Stimulated activated CD8-positive, alpha-beta memory T cell treated with anti-CD3 and anti-CD28 coated beads, Interleukin-4, amount 100 ng/mL, for 1 hour (primary cell): ENCODE measurements at places on chromosomes 5 and 9.

DNA sequence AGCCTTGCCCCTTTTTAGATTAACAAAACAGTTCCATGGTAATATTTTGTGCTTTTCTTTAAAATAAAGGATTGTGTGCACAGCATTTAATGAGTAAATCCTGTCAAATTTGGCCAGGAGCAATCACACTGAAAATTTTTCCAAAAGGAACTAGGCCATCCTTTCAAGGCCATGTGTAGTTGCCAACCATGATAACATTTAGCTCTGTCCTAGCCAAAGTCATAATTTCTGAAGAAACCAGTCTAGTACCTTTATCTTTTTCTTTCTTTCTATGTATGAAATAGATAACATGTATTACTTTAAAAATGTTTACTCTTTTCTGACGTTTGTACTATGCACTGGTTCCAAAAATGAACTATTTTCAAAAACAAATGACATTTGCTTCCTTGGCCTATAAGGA, 143.7 kb downstream of the PBX3 start:
- no peak for DNase-seq

DNA sequence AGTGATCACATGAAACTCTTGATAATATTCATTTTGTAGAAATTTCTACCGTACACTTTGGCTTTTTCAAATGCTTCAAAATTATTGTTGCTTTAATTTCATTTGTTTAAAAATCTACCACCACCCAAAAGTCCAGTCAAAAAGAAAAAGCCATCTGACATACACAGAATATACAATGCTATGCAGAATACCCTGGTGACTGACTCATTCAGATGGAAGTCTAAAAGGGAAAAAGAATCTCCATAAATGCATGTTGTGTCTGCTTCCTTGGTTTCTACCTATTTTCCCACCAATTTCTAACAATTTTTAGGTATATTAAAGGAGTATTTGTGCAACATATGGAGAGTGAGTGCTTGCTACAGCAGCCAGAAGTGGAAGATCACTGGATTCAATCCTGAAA, 9.3 kb upstream of the RAPGEF6 start:
- DNase-seq = no peak

DNA sequence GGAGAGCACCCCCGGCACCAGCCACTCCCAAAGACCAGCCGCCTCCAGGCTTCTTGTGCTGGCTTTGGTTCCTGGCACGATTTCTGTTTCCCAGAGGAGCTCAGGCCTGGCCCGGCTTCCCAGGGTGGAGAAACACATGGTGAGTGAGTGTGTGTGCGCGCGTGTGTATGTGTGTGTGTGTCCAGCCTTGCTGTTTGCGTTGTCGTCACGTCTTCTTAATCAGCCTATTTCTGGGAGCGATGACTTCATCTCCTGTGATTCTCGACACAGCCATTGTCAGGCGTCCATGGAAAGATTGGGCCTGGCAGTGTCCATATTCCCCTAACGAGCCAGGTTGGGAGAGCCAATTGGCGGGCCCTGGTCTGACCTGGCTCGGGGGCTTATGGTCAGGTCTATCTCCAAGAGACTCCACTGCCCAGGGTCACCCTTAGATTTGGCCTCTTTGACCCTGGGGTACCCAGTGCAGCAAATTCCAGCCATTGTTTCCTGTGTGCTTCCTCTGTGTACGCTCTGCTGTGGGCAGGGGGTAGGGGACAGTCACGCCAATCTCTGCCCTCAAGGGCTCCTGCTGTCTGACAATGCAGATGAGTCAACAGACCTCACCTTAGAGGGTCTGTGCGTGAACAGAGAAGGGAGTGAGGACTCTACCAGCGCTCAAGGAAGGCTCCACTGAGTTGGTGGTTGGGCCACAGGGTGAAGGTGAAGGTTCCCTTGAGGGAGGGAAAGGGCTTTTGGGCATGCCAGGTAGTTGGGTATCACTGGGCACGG, 73.8 kb downstream of the DAB2IP start:
- no peak for DNase-seq

GRCh38 chr5:10984021-10984715, 223.1 kb upstream of the DAP start:
- no peak for DNase-seq

DNA sequence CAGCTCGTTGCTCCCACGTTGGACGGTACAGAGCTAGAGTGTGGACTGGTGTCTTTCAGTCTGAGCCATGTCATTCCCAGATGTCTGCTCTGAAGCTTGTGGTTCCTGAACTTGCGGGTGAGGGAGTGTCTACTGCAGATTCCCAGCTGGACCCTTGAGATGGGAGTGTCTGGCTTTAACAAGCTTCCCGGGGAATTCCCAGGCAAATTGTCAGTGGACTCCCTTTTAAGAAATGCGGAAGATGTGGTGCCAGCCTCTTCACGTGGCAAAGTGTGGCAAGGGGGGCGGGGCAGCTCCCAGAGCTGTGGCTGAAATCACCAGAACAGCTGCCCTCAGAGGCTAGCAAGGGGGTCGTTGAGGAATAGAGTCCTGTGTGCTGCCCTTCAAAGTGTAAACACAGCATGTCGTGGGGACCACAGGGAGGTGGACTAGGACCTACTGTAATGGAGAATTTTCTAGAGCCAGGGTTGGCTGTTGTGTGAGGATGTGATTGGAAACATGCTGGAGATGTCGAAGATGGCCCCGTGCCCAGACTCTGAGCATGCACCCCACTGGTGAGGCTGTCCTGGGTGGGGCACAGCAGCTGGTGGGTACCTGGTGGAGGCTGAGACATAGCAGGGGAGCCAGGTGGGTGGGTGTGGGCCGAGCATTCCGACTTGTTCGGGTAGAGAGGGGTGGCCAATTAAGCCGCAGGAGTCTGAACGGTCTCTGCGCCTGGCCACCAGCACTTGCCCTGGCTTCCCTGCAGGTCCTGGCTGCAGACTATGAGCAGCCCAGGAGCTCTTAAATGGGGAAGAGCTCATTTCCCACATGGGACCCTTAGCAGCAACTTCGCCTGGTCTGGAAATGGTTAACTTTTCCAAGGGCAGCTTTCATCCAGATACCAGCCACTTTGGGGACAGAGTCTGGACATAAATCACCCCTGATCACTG, 37.4 kb downstream of the PRRX2 start:
- DNase-seq = no peak

GRCh38 chr9:90927496-90927895, 125.9 kb downstream of the SYK start:
- DNase-seq = no peak

- no peak for DNase-seq
These were observed 2.9 kb downstream of the MEGF9 start for GRCh38 chr9:120711354-120711753.

DNA sequence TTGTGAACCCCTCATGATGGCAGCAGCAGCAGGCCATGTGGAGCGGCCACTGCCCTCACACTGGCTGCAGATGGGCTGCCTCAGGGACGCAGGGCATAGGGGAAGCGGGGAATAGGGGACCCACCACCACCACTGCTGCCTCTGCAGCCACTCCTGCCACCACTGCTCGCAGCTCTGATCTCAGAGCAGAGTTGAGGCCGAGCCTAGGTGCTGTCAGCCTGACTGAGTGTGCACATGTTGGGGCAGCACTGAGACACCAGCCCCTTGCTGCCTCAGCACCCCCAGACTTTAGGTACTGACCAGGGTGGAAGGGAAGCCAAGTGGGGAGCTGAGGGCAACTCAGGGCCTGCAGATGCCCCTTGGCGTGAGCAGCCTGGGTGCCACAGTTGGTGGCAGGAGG, 843.9 kb upstream of the DMAC1 start:
- no peak for DNase-seq

DNA sequence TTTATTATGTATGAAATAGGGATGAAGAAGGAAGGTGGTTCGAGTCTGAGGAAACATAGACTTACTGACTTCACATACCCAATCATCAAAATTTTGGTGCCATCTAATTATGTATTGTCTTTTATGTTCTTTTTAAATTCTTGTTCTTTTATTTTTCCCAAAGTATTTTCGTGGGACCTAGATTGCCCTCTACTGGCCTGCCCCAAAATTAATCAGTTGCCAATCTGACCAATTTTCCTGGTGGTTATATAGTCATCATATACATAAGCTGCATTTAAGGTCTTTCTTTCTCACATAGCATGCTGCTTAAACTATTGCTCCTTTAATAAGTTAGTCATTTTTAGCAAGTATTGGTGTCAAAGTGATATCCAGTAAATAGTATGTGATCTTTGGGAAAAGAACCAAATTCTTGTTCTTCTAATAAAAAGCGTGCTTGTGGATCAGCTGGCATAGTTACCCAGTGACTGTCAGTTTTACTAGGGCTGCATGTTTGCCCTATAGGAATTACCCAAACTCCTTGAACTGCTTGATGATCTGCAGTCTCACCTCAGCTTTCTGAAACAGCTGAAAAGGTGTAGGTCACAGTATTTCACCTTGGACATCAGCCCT, 223.5 kb downstream of the SH3GL2 start:
- no peak for DNase-seq

DNA sequence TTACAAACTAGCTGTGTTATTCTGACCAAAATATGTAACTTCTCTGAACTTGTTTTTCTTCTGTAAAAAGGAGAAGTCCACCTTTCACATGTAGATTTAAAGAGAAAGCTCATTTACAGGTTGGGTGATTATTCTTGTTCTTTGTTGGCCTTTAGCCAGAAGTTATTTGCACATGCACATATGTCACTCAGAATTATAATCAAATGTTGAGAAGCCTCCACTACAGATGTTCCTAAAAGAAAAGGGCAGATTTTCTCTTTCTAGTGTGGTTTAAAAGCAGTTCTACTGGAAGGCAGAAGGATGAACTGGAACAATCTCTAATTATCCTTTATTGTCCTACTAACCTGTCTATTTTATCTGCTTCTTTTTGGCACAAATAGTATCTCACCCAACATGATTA, 209.8 kb upstream of the ELAVL2 start:
- no peak for DNase-seq

DNA sequence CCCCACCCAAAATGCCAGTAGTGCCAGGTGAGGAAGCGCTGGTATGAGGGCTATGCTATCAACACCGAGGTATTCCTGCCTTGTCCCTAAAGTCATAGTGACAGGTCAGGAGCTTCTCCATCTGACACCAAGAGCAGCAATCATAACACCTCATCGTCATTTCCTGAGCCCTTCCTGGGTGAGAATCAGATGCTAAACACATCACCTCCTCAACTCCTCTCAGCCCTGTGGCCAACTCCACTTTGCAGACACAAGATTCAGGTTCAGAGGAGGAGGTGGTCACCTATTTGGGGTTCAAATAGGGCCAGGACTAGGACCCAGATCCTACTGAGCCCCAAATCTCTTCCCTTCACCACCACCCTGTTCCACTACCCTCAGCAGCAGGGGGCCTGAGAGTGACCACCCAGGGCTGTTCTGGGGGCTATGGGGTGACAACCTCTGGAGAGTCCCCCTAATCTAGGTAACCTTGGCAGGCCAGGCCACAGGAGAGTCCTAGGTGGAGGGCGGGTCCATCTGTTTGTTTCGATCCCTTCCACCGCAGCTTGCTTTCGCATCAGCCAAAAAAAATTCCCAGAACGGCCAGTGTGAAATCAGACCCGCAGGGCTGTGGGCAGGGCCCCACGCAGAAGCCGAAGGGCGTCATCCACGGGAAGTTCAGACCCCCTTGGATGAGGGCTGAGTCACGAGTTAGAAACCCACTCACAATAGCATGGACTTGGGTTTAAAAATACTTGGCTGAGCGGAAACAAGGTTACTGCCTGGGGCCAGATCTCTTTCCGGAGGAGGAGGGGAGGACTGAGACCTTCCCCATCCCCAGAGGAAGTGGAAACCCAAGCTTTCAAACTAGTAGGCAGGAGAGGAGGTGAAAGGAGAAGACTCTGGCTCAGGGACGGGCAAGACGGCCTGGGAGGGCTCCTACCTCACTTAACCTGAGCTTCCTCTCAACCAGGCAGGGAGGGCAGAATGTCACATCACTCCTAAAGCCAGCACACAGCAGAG, 8.7 kb downstream of the STK10 start:
- no peak for DNase-seq

GRCh38 chr5:151819830-151820229, 48.1 kb downstream of the G3BP1 start:
- DNase-seq = no peak

DNA sequence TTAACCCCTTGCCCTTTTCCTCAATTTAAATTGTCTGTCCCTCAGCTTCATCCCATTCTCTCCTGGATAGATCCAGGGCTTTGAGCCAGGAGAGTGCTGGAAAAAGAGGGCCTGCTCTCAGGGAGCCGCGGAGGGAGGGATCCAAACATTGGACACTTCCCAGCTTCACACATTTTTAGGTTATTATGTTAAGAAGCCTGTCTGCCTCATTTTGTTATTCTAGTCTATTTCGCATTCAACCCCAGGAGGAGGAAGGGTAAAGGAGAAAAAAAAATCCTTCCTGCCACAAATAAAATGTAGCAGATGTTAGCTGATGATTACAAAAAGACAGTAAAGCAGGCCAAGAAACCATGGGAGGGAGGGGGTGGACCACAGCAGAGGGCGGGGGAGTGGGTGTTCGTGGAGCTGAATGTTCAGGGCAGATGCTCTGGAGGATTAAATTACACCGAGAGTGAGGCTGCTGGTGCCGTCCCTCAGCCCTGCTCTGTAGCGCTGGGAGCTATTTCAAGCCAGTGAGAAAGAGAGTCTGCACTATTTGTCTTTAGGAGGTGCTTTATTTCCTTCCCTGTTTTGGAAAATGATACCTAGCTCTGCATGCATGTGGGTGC, 60.6 kb upstream of the ZFR start:
- no peak for DNase-seq

- no peak for DNase-seq
These were observed 37.2 kb upstream of the SLC9A3 start for GRCh38 chr5:561408-561807.

DNA sequence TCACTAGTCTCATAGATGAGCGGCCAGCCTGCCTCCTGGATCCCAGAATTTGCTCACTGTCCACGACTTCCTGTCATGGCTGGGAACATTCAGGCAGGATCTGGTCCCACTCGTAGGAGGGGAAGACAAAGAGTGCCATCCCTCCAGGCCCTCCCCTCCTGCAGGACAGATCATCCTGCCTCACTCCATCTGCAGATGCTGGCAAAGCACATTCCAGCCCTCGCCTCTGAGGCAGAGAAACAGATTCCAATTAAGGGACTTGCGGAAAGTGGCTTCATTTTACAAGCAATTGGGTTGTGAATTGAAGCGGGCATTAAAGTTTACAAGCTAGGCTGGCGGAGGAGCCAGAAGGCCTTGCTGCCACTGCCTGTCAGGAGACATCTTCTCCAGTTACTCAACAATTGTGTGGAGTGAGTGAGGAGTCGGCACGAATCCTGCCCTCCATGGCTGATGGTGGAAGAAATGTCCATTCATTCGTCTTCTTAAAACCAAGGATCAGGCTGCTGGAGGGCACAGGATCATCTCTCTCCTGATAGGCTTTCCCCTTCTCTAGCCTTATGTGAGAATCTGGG, 41.8 kb upstream of the KCNMB1 start:
- no peak for DNase-seq
